ENCODE measurements at places on chromosomes 5 and 9. TPM values are rescaled to one million over a fixed set of nuclear protein-coding genes. Genes with fewer than 3 reads are reported as not detected.

Gene OR1Q1
- total RNA-seq: not detected

- no peaks in the 10 kb centered on the region for H3K36me3 ChIP-seq
- no peaks in the 10 kb centered on the region for H3K27me3 ChIP-seq
- H3K4me3 ChIP-seq: no peak overlapping the region
- H3K27ac ChIP-seq: no peak overlapping the region
These were observed 1047.3 kb upstream of the SEMA6A start for GRCh38 chr5:117621921-117622320.

Gene HTR4
- 7.9 TPM for total RNA-seq

Gene TRIP13
- total RNA-seq: 0.93 TPM

DNA sequence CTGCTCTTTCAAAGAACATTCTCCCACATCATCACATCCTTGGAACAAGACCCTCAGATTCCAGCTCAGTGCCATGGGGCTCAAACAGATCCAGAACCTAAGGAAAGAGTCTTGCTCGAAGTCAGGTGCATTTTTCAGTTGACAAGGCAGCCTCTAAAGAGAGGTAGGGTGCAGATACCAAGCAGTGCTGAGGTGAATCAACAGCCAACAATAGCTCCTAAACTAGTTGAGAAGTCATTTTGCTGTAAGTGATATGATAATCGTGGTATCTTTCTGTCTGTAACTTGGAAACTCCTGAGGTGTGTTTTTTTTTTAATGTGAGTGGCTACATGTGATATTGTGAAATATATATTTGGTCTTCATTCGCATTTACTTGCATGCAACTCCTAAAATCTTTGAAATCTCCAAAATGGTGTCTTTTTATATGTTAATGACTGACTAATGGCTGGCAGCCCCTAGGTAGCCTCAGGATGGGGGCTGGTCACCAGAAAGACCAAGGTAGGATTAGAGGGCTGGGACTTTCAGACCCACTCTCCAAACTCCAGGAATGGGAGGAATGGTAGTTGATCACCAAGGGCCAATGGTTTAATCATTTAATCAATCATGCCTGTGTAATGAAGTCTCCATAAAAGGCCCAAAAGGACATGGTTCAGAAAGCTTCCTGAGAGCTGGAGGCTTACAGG, 96.6 kb downstream of the SERINC5 start:
- no peak overlapping the region for H3K27ac ChIP-seq
- peaks cover 3% of the 10 kb centered on the region for H3K4me1 ChIP-seq
- H3K4me3 ChIP-seq: no peak overlapping the region
- no peak for DNase-seq

GRCh38 chr5:74257645-74258313, 382.7 kb downstream of the ENC1 start:
- DNase-seq: peak; percentile 88
- no peak overlapping the region for H3K4me3 ChIP-seq
- H3K27ac ChIP-seq: peak overlapping the region; percentile 26
- H3K36me3 ChIP-seq: no peaks in the 10 kb centered on the region
- H3K4me1 ChIP-seq: peaks cover 6% of the 10 kb centered on the region

GRCh38 chr5:130045334-130045733, 141.1 kb downstream of the CHSY3 start:
- no peak overlapping the region for H3K4me3 ChIP-seq
- H3K27ac ChIP-seq: no peak overlapping the region
- H3K4me1 ChIP-seq: no peaks in the 10 kb centered on the region
- no peak for DNase-seq
- H3K27me3 ChIP-seq: no peaks in the 10 kb centered on the region

Gene CD14
- 74.1 TPM for total RNA-seq

DNA sequence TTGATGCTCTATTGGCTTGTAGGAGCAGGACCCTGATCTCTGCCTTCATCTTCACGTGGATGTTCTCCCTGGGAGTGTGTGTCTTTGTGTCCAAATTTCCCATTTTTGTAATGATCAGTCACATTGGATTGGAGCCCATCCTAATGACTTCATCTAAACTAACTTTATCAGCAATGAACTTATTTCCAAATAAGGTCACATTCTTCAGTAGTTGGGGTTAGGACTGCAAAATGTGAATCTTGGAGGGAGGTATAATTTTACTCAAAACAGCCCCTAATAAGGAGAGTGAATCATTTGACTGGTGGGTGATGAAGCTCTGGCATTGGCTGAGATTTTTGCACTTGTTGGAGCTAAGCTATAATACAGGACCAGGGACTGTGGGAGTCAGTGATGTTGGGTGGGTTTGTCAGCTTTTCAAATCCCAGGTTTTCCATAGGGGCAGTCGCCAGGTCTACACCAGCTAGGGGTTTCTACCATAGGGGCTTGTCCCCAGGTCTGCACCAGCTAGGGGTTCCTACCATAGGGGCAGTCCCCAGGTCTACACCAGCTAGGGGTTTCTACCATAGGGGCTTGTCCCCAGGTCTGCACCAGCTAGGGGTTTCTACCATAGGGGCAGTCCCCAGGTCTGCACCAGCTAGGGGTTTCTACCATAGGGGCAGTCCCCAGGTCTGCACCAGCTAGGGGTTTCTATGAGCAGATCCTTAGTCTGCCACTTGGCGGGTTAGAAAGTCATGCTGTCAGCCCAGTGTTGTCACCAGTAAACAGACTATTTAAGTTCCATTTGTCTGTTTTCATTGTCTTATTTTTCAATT, 382.6 kb upstream of the DAP start:
- H3K27me3 ChIP-seq: no peaks in the 10 kb centered on the region
- DNase-seq: no peak
- H3K4me1 ChIP-seq: no peaks in the 10 kb centered on the region
- H3K27ac ChIP-seq: no peak overlapping the region
- H3K36me3 ChIP-seq: no peaks in the 10 kb centered on the region

GRCh38 chr5:139078345-139078744, 119.8 kb downstream of the SIL1 start:
- no peaks in the 10 kb centered on the region for H3K27me3 ChIP-seq
- H3K4me3 ChIP-seq: no peak overlapping the region
- H3K36me3 ChIP-seq: no peaks in the 10 kb centered on the region
- no peak overlapping the region for H3K27ac ChIP-seq
- DNase-seq: no peak

DNA sequence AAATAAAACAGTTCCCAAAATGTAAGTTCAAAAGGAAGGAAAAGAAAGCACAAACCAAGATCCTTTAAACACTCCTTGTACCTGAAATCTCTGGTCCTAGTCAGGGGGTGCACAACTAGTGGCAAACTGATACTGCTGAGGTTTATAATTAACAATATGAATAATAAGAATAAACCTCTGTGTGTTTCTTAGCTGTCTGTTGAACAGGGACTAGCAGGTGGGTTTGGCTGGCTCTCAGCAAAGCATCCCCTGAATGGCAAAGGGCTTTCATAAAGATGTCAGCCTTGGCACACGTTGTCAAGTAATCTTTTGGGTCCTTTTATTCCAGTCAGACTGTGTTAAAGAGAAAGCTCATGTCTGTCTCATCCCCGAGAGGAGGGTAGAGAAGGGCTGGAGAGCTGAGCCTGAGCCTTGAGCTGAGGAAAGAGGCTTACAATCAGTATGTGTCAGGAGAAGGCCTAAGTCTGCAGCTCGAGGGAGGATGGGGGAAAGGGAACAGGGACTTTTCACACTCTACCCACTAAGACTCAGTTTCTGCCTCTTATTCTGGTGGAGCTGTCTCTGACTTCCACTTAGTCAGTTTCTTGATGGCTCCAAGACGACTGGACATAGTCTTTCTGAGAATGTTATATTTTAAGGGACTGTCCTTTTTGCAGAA, 123.0 kb downstream of the GALNT10 start:
- no peaks in the 10 kb centered on the region for H3K4me1 ChIP-seq
- no peak overlapping the region for H3K4me3 ChIP-seq
- no peaks in the 10 kb centered on the region for H3K36me3 ChIP-seq

DNA sequence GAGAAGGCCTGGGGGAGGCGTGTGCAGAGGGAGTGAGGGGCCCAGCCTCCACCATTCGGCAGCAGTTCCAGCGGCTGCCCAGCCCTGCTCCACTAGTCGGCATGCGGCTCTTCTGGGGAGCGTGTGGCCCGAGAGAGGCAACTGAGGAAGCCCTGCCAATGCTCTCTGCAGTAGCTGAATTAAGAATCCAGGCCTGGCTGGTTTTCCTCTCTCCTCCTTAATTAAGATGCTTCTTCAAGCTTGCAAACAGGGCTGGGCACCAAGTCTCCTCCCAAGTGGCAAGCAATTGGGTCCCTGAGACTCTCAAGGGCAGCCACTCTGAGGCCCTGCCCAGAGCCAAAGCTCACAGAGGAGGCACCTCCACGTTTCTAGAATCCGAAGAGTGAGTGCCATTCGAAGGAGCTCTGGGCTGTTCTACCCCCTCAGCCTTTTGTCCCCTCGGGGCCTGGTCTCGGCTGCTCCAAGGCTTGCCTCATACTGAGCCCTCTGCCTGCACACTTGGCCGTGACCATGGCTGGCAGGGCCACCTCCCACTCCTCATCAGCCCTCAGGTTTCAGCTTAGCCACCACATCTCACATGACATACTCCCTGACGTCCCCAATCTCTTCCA, 75.4 kb upstream of the LRRTM2 start:
- H3K4me1 ChIP-seq: peaks cover 85% of the 10 kb centered on the region
- no peak for DNase-seq
- H3K4me3 ChIP-seq: no peak overlapping the region

- no peaks in the 10 kb centered on the region for H3K36me3 ChIP-seq
- H3K27ac ChIP-seq: no peak overlapping the region
- H3K4me1 ChIP-seq: no peaks in the 10 kb centered on the region
- H3K4me3 ChIP-seq: no peak overlapping the region
- no peaks in the 10 kb centered on the region for H3K27me3 ChIP-seq
These were observed 296.9 kb downstream of the ADGRV1 start for GRCh38 chr5:90855296-90856010.

- H3K4me1 ChIP-seq: no peaks in the 10 kb centered on the region
- no peaks in the 10 kb centered on the region for H3K27me3 ChIP-seq
- peak; percentile 74 for DNase-seq
- peak overlapping the region; percentile 58 for H3K27ac ChIP-seq
These were observed 32.0 kb upstream of the SPTLC1 start for GRCh38 chr9:92147030-92147851.

DNA sequence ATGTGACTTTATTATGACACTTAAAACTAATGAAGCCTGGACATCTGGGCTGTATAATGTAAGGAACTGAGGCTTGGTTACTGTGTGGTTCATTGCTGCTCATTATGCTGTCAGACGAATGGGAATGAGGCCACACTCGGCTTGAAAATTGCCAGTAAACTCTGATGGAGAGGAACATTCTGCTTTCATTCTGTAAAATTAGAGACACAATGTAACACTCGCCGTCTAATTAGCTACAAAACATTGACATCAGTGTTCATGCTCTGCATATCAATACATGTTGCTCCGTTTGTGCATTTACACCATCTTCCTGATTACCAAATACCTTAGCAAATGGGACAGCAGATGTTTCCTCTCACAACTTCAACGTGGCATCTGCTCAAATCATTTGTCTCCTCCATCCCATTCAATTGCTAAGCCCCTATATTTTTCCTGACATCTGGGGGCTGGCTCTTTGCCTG, 133.0 kb downstream of the SLC28A3 start:
- DNase-seq: no peak
- H3K4me1 ChIP-seq: no peaks in the 10 kb centered on the region
- no peak overlapping the region for H3K4me3 ChIP-seq
- H3K27me3 ChIP-seq: no peaks in the 10 kb centered on the region

Gene GMCL2
- total RNA-seq: not detected

DNA sequence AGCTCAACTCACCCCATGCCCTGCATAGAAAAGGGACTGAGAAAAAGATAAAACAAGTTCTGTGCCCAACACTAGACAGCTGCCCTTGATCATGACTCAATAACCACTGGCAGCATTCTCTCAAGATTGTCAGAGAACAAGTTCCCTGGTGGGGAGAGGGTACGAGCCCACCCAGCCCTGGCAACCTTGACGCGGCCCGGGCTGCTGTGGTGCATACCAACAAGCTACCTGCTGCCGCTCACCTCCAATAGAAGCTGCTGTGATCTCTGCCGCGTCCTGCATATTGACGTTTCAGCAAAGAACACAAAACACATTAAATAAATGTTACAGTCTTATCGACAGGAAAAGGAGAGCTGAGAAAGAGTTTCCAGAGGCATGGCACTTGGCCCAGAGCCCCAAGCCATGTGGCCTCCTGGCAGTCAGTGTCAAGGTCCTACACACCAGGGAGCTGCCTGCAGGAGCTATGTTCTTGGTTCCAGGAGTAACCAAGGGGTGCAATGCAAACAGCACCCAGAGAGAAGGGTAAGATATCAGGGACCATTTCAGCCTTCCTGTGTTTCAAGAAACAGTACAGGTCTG, 28.3 kb downstream of the WHRN start:
- no peak overlapping the region for H3K27ac ChIP-seq
- no peaks in the 10 kb centered on the region for H3K4me1 ChIP-seq
- no peak overlapping the region for H3K4me3 ChIP-seq
- no peaks in the 10 kb centered on the region for H3K36me3 ChIP-seq
- DNase-seq: no peak
- no peaks in the 10 kb centered on the region for H3K27me3 ChIP-seq

Gene EDIL3
- 10.8 TPM for total RNA-seq

GRCh38 chr9:120436446-120436845, 143.5 kb downstream of the CDK5RAP2 start:
- H3K4me3 ChIP-seq: no peak overlapping the region
- no peaks in the 10 kb centered on the region for H3K27me3 ChIP-seq
- H3K36me3 ChIP-seq: peaks cover 5% of the 10 kb centered on the region

Gene INSL6
- not detected for total RNA-seq

DNA sequence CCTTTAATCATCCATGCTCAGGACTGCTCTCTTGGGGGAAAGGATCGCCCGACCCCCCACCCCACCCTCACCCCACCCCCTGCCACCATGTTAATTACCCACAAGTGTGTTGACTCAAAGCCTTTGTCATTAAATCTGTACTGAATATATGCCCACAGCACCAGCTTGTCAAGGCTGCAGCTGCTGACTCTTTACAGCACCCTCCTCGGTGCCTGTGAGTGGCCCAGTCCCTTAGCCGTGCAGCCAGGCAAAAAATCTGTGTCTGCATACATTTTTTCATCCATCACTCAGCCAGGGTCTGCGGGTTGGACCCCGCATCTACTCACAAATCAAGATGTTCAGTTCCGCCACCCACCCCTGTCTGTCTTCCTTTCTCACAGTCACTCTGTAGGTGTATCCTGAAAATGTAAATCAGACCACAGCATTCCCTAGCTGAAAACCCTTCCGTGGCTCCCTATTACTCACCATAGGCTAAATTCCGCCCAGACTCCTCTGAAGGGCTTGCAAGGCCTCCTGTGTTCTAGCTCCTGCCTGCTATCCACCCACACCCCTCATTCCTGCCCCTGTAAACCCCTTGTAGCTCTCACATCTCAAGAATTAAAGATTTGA, 53.7 kb upstream of the KCNIP1 start:
- DNase-seq: peak; percentile 28
- H3K27me3 ChIP-seq: no peaks in the 10 kb centered on the region
- H3K4me3 ChIP-seq: no peak overlapping the region
- no peaks in the 10 kb centered on the region for H3K4me1 ChIP-seq
- no peak overlapping the region for H3K27ac ChIP-seq

GRCh38 chr5:175321927-175322532, 122.0 kb downstream of the DRD1 start:
- no peak for DNase-seq
- H3K4me1 ChIP-seq: no peaks in the 10 kb centered on the region
- H3K36me3 ChIP-seq: no peaks in the 10 kb centered on the region
- no peaks in the 10 kb centered on the region for H3K27me3 ChIP-seq
- no peak overlapping the region for H3K4me3 ChIP-seq

- H3K27me3 ChIP-seq: no peaks in the 10 kb centered on the region
- H3K4me3 ChIP-seq: no peak overlapping the region
- no peak for DNase-seq
- no peaks in the 10 kb centered on the region for H3K36me3 ChIP-seq
- no peaks in the 10 kb centered on the region for H3K4me1 ChIP-seq
- no peak overlapping the region for H3K27ac ChIP-seq
These were observed 730 bp upstream of the GZMA start for GRCh38 chr5:55101556-55102276.

Gene PDZD2
- total RNA-seq: 86.4 TPM

GRCh38 chr5:114358329-114358728, 3.5 kb upstream of the KCNN2 start:
- H3K27me3 ChIP-seq: no peaks in the 10 kb centered on the region
- H3K36me3 ChIP-seq: no peaks in the 10 kb centered on the region
- H3K4me3 ChIP-seq: no peak overlapping the region
- no peaks in the 10 kb centered on the region for H3K4me1 ChIP-seq

Measured in right atrium auricular region (tissue), 2 donors.